Karpas-422 (cell line): ENCODE measurements at places on chromosomes 5 and 9. TPM values are rescaled to one million over a fixed set of nuclear protein-coding genes. Genes with fewer than 3 reads are reported as not detected.

The MPDZ gene
- total RNA-seq = not detected in 2 replicates

DNA sequence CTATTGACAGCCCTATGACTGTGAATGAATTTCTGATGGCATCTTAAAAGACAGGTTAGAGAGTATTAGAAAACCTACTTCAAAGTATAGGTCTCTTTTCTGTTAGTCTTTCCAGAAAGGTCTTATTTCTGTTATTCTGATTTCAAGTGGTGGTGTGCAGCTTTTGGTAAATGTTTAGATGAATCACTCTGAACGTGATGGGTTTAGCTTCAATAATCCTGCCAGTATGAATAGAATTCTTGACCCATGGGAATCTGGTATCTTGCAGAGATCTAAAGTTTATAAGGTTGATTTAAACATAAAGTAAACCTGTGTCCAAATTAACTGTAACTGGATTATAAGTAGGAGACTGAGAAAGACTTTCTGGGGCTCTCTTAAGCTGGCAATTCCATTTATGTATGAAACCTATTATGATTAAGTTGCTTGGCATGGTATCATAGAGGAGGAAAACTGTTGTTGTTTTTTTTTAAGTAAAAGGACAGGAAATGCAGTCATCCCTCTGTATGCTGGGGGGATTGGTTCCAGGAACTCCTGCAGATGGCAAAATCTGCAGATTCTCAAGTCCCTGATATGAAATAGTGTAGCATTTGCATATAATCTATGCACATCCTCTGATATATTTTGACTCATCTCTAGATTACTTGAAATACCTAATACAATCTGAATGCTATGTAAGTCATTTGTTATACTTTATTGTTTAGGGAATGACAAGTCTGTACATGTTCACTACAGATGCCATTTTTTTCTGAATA lies 77.0 kb upstream of the ADAMTS19 start:
- no peak for DNase-seq

DNA sequence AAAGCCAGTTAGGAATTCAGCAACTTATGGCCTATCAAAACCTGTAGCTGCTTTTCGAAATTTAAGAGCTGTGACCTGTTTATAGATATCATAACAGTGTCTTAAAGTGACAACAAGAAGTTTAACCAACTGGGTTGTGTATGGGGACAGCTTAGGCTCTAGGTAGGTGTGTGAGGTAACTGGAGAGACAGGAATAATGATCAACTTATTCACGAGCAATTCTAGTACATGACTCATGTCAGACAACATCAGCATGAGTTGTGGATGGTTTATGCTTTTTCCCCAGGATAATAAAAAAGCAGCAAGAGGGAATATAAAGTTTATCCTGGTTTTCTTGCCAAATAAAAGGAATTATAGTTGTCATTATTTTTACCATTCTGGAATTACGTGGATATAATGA lies 88.6 kb downstream of the GDNF start:
- DNase-seq = no peak

DNA sequence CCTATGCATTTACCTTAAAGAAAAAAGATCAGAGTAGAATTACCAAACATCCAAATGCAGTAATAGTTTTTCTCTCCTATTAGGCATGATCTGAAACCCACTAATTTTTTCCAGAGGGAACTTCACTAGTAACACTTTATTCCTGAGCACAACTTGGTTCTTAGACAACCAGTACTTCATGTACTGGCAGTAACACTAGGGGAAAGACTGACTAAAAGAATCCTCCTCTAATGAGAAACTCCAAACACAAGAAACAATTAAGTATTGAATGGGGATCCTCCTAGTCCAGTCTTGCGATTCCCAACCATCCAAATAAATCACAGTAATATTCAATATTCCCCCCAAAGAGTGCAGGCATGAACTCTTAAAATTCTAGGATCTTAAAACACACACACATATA lies 48.9 kb downstream of the ZNF608 start:
- no peak for DNase-seq

- DNase-seq = no peak
Observed at GRCh38 chr5:62465985-62466925, 53.7 kb downstream of the IPO11 start.
